ENCODE measurements at places on chromosomes 16 and 17.

DNA sequence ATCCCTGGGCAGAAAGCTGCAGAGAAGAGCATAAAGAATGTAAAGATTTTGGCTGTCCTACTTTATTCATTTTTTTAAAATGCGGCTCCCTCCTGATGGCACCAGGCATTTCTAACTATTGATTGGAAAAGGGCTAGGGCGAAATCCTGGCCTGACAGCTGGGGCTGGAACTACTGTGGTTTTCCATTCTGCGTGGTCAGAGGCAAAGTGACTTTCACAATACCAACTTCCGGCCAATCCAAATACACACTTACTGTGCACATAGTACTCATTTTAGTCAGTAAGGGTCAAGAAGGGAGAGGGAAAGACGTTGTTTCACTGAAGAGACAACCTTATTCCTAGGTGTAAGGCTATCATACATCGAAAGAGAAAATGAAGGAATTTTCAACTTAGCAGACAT lies 113.8 kb upstream of the PMFBP1 start:
- DNase-seq, result no peak

GRCh38 chr17:78940708-78941107 lies 15.5 kb upstream of the TIMP2 start:
- no peak for DNase-seq

DNA sequence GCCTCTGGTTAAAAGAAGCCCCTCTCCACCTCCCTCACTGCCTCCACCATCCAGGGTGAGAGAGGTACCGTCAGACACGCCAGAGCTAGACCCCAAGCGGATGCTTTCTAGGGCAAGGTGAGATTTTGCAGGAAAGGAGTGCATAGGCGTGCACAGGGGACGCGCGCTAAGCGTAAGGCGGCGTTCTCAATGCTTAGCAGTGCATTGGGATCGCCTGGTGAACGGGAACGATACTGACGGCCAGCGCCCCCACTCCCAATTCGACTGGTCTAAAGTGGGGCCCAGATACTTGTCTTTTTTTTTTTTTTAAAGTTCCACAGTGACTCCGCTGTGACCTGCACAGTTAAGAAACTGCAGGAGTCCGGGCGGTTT lies 57.9 kb upstream of the CREBBP start:
- no peak for DNase-seq

GRCh38 chr17:1769822-1770477 lies 8.1 kb downstream of the SERPINF1 start:
- no peak for DNase-seq

DNA sequence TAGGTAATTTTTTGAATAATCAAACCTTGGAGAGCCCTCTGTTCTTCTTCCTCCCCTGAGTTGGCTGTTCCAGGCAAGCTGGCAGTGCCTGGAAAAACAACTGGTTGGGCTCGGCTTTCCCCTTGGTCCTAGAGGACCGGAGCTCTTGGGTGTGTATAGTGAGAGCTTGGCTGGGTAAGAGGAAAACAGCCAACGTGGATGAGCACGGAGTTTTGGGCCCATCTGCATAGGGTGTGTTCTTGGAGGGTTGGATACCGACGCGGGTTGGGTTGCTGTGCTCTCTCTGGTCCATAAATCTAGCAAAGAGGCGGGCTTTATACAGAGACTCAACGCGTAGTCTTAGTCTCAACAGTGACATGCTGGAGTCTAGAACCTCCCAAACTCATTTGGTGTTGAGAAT lies 23.2 kb downstream of the ITGB3 start:
- DNase-seq, result no peak

DNA sequence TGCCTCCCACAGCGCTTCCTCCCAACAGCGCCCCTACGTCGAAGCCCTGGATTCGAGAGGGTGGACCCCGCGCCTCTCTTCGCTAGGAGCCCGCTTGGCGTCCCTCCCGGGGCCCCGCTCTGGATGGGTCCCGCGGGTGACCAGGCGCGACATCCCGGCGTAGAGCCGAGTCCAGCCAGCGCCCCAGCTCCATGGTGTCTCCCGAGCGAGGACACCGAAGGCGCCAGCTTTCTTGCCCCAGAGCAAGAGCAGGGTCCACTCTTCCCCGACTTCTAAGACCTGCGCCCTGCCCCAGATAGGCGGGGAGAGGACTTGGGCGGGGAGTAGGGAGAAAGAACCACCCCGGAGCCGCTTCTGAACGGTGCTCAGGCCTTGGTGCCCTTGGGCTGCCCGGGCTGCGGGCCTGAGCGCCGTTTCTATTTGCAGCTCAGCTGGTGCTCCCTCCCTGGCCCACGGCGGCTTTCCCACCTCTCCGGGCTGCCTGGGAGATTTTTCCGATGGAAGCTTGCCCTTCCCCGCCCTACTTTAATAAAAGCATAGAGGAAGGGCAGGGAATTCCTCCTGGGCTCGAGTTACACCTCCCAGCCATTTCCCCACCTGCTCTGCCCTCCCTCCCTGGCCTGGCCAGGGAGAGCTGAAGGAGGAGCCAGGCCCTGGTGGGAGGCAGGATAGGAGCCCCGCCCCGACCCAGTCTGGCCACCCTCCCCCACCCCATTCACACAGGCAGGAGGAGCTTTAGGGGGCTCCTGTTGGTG lies 1.8 kb downstream of the MMP15 start:
- DNase-seq, result no peak

Data from central memory CD4-positive, alpha-beta T cell (primary cell).